ENCODE measurements at places on chromosomes 6 and 20.
A peak's percentile ranks its signal among the peaks of the same experiment; 100 is the strongest.

DNA sequence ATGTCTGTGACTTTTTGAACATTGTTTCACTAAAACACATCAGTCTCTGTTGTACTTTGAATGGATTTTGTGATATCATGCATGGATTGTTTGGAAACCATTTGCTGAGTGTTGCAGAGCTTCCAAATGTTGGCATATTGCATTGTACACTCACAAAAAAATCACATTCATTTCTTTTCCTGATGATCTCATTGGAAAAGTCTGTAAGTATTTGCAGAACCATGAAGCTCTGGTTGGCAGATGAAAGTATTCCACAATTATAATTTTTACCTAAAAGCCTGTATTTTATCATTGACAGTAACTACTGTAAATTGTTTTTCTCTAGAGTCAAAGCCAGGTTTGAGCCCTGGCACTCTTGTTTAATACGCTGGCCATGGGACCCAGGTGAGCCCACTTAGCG lies 42.1 kb downstream of the VAPB start:
- no peak for DNase-seq

GRCh38 chr6:94859924-94860323 lies 717.4 kb upstream of the MANEA start:
- no peak for DNase-seq

- no peak for DNase-seq
Observed at GRCh38 chr6:128244751-128245405, 275.5 kb downstream of the PTPRK start.

DNA sequence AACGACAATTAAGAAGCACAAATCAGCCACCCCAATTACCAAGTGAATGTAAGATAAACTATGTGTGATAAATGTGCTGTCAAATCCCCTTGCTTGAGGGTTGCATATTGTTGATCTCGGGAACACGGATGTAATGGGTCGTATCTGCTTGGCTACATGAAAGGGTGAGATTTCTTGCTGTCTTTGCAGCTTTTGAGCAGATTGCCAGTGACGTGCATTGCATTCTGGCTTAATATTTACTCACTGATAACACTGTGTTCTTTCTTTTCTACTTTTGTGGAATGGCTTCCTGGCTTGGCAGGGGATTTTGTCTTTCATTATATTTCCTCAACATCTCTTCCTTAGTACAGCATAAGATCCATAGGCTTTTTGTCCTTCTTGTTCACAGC lies 10.5 kb upstream of the FAM210B start:
- no peak for DNase-seq

GRCh38 chr6:156883497-156884252 lies 106.5 kb downstream of the ARID1B start:
- peak; percentile 86 for DNase-seq

- DNase-seq = no peak
Observed at GRCh38 chr6:130893277-130893676, 66.1 kb downstream of the SMLR1 start.

GRCh38 chr6:136669299-136669699 lies 119.1 kb upstream of the MAP7 start:
- peak; percentile 49 for DNase-seq

DNA sequence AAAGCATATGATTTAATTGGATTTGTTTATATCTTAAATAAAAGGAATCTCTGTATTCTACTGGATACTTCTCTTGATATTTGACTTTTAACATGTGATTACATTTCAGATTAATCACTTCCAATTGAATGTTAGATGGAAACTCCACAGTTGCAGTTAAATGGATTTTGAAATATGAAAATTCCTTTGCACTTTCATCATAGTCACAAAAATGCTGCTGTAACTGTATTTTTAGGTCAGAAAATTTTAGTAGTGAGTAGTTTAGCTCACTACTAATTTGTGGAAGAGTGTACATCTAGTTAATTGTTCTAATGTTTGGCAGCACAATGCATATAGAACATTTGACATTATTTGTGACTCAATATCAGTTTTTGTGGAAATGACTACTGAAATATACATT lies 26.8 kb downstream of the PTCHD4 start:
- no peak for DNase-seq

- DNase-seq = peak; percentile 76
Observed at GRCh38 chr6:137313928-137314855, 95.0 kb upstream of the IFNGR1 start.

- DNase-seq = no peak
Observed at GRCh38 chr6:162543221-162543620, 184.3 kb downstream of the PRKN start.

DNA sequence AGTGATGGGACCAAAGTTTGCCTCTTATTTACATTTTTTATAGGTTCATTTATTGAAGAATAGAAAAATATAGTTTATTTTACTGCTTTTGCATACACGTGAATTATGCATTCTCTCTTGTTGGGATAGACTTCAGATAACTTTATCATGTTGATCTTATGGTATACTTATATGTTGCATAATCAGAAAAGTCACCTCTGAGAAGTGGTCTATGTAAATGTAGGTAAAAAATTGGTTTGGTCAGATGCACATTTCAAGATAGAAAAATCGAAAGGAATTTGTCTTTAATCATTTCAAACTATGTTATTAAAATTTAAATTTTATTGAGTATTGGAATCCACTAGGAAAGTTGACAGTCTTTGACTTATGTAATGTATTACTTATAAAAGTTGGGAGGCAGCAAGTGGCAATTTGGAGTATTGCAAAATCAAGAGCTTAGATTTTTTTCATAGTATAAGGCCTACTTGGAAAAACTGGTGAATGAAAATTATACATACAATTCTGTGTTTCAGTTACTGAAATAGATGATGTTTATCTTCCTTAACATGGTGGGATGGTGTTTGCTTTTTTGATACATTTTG lies 2.4 kb downstream of the PHF3 start:
- no peak for DNase-seq

DNA sequence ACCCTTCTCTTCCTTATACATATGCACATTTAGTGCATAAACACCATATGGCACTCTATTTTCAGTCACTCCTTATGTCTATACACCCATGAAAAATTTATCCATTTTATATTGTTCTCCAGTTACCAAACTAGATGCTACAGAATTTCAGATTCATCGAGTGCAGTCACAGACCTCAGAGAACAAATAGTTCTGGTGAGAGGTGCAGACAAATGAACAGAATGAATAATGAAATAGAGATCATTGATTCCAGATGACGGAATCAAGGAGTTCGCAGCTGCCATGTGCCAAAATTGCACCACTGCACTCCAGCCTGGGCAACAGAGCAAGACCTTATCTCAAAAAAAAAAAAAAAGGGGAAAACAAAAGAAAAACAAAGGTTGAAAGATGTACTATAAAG lies 214.8 kb upstream of the CEP162 start:
- DNase-seq = no peak

GRCh38 chr6:126232671-126233070 lies 107.2 kb upstream of the CENPW start:
- DNase-seq = no peak
